Activated CD4-positive, alpha-beta T cell treated with anti-CD3 and anti-CD28 coated beads for 4 hours (primary cell): ENCODE measurements at places on chromosomes 5 and 9.

- DNase-seq, result no peak
These were observed 355.1 kb downstream of the ADAMTS6 start for GRCh38 chr5:65126542-65127069.

DNA sequence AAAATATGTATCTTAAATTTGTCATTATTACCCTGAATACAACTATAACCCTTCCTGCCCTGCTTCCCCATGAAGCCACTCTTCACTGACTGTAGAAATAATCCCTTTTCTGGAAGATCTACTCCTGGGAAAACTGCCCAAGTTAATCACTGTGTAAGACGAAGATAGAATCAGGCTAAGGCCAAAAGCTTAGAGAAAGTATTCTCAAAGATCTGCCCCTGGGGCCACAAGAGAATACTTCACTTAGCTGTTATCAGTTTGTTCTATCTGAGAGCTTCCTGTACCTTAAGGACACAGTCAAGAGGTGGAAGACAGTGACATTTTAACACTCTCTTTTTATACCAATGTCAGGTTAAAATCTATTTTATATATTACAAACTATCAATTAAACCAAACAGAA is 33.8 kb downstream of the RNF145 start:
- no peak for DNase-seq

DNA sequence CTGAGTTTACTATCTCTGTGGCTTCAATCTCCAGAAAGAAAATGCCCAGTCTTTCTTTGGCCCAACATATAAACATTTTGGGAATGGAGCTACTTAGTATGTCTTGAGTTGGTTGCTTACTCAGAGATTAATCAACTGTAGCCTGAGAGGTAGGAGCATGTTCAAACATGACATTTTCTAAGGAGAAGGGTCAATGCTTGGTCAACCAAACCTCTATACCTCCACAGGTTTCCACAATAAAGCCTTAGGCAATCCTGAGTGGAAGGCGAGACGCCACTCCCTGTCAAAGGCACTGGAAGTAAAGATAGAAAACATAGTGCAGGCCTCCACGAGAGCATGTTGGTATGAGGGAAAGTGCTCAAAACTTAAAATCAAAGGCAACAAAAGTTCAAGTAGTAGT is 411.4 kb downstream of the KCTD16 start:
- no peak for DNase-seq

GRCh38 chr9:130483371-130483971 is 38.7 kb downstream of the ASS1 start:
- no peak for DNase-seq
